ENCODE measurements at places on chromosomes 2 and 18. TPM values are rescaled to one million over a fixed set of nuclear protein-coding genes. Genes with fewer than 3 reads are reported as not detected.

ACSL3 gene
- 98.5 TPM for total RNA-seq

C1QL2 gene
- not detected for total RNA-seq

RSAD2 gene
- total RNA-seq: 12.4 TPM

- H3K27ac ChIP-seq: no peak overlapping the region
- H3K27me3 ChIP-seq: no peaks in the 10 kb centered on the region
- H3K4me3 ChIP-seq: no peak overlapping the region
- peaks cover 5% of the 10 kb centered on the region for H3K4me1 ChIP-seq
- no peaks in the 10 kb centered on the region for H3K36me3 ChIP-seq
Observed at GRCh38 chr2:125756431-125756830, 899.5 kb upstream of the GYPC start.

GRCh38 chr18:75223687-75224347 is 13.2 kb downstream of the TSHZ1 start:
- no peaks in the 10 kb centered on the region for H3K27me3 ChIP-seq
- no peak for DNase-seq
- H3K36me3 ChIP-seq: no peaks in the 10 kb centered on the region
- no peaks in the 10 kb centered on the region for H3K4me1 ChIP-seq
- no peak overlapping the region for H3K27ac ChIP-seq
- no peak overlapping the region for H3K4me3 ChIP-seq

CCDC85A gene
- not detected for total RNA-seq

GRCh38 chr2:191280834-191281756 is 35.9 kb downstream of the MYO1B start:
- H3K27ac ChIP-seq: no peak overlapping the region
- no peak overlapping the region for H3K4me3 ChIP-seq
- no peaks in the 10 kb centered on the region for H3K27me3 ChIP-seq
- no peak for DNase-seq
- no peaks in the 10 kb centered on the region for H3K36me3 ChIP-seq

TBR1 gene
- total RNA-seq: 0.15 TPM

Data from Karpas-422 (cell line).